MM.1S (cell line): ENCODE measurements at places on chromosomes 5 and 9.

DNA sequence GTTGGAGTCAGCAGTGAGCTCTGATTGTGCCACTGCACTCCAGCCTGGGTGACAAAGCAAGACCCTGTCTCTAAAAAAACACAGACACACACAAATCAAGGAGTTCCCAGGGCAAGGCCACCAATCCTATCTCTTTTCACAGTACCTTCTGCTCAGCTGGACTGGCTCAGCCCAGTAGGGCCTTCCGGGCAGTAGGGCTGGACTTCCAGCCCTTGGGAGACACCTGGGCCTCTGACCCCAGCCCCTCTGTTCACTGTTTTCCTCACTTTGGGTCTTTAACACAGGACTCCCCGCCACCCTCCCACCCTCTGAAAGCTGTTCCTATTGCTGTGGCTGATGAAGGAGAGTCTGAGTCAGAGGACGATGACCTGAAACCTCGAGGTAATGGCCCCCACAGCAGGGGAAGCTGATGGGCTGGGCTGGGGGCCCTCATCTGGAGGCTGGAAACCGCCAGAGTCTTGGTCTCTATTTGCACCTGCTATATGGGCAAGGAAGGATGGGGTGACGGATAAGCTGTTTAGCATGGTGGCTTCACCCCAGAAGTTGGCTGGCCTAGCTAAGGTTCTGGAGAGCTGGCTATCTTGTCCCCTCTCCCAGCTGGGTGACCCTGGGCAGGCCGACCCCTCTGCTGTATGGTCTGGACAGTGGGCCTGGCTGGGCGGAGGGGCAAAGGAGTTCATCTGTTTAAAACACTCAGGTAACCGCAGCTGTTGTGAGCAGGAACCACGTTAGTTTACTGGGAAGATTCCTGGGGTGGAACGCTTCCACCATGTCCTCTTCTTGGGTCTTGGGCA, 25.6 kb downstream of the USP20 start:
- DNase-seq: no peak
- H3K27ac ChIP-seq: no peak overlapping the region
- H3K27me3 ChIP-seq: no peaks in the 10 kb centered on the region
- H3K4me3 ChIP-seq: no peak overlapping the region
- H3K36me3 ChIP-seq: no peaks in the 10 kb centered on the region

DNA sequence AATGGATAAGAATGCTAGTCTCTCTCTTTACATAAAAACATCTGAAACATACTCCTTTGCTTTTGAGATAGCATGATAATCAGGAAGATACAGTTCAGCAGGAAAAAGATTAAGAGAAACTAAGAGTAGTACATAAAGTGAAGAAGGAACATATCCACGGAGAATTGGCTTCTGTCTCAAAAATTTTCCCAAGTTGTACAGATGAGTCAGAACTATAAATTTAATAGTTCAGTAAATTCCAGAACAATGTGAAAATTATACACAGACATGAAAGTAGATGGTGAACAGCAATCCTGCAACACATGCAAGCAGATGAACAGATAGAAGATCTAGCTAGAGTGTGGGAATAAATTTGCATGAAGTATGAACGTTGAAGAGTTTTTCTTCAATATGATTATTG, 691.4 kb upstream of the RIOK2 start:
- no peak overlapping the region for H3K27ac ChIP-seq
- no peak for DNase-seq
- H3K4me3 ChIP-seq: no peak overlapping the region
- no peaks in the 10 kb centered on the region for H3K4me1 ChIP-seq

DNA sequence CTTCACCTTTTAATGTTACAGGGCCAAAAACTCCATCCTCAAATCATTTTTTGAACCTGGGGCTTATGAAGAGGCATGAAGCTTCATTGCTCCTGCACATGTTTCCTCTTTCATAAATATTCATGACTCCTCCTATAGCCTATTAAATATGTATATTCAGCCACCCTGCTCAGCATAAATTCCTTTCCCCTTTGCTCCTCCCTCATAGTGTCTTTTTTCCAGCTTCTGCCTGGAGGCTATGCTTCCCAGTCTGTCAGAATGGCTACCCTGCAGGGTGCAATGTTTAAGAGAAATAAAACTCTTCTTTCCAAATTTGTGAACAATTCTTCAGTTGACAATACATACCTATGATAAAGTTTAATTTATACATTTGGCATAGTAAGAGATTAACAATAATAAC, 1082.9 kb upstream of the CDH18 start:
- DNase-seq: no peak
- no peak overlapping the region for H3K27ac ChIP-seq
- no peaks in the 10 kb centered on the region for H3K4me1 ChIP-seq
- H3K36me3 ChIP-seq: no peaks in the 10 kb centered on the region

GRCh38 chr5:53972314-53972713, 338.1 kb downstream of the ARL15 start:
- no peak for DNase-seq
- H3K4me1 ChIP-seq: no peaks in the 10 kb centered on the region
- H3K27me3 ChIP-seq: no peaks in the 10 kb centered on the region
- H3K4me3 ChIP-seq: no peak overlapping the region
- no peak overlapping the region for H3K27ac ChIP-seq

GRCh38 chr5:106020894-106021293, 1649.8 kb downstream of the EFNA5 start:
- no peak overlapping the region for H3K4me3 ChIP-seq
- no peaks in the 10 kb centered on the region for H3K27me3 ChIP-seq
- no peaks in the 10 kb centered on the region for H3K36me3 ChIP-seq
- no peaks in the 10 kb centered on the region for H3K4me1 ChIP-seq
- DNase-seq: no peak

DNA sequence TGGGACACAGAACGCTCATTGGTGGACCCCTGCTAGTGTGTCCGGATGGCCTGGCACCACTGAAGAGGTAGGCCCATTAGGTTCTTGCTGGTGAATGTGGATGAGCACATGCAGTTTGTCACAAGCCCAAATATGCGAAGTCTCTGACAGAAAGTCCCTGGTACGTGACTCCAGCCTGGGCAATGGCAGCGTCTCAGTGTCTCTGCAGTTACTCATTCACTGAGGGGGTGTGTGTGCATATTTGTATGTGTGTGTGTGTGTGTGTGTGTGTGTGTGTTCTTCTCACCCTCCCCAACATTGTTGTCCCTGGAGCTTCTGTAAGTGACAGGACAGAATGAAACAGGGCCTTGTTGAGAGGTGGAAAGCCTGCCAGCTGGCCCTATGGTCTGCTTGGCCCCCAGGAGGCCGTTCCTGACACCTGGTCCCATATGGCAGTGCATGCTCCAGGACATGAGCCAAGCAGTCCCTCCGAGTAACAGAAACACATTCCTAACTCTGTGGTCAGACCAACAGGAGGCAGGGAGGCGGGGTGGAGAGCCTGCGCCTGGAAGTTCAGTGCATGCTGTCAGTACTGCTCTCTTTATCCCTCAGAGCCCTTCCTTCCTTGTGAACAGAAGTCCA, 169.9 kb downstream of the SLC28A3 start:
- no peaks in the 10 kb centered on the region for H3K36me3 ChIP-seq
- DNase-seq: no peak
- no peaks in the 10 kb centered on the region for H3K27me3 ChIP-seq
- H3K4me3 ChIP-seq: no peak overlapping the region

DNA sequence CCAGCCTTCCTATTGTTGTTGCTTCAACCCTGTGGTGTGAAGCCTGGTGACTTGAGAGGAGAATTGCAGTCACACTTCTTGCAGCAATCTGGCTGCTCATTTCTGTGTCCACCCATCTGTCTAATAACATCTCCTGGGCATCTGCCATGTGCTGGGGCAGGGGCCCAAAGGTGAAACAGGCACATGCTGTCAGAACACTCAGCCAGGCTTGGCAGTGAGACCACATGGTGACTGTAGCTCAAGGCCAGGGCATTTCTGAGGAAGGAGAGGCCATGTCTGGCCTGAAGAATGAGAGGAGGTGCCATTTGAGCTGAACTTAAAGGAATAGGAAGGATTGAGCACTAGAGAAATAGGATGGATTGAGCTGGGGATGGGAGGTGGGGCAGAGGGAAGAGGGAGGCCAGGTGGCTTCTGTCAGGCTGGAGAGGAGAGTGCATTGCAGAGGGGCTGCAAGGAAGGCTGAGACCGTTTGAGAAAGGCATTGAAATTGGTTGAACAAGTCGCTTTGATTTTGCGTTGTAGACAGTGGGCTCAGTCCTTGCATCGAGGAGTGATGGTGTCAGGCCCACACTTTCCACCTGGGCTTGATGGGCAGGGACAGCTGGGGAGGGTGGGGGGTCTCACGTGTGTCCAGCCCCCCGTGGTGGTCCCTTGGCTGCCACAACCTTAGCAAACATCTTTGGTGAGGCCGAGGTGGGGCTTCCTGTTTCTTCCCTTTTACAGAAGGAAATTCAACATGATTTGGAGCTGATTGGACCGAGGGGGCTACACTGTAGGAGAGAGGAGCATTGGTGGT, 222.4 kb downstream of the CACNA1B start:
- H3K27ac ChIP-seq: no peak overlapping the region
- H3K27me3 ChIP-seq: peaks cover 68% of the 10 kb centered on the region
- no peak for DNase-seq
- H3K4me3 ChIP-seq: no peak overlapping the region

DNA sequence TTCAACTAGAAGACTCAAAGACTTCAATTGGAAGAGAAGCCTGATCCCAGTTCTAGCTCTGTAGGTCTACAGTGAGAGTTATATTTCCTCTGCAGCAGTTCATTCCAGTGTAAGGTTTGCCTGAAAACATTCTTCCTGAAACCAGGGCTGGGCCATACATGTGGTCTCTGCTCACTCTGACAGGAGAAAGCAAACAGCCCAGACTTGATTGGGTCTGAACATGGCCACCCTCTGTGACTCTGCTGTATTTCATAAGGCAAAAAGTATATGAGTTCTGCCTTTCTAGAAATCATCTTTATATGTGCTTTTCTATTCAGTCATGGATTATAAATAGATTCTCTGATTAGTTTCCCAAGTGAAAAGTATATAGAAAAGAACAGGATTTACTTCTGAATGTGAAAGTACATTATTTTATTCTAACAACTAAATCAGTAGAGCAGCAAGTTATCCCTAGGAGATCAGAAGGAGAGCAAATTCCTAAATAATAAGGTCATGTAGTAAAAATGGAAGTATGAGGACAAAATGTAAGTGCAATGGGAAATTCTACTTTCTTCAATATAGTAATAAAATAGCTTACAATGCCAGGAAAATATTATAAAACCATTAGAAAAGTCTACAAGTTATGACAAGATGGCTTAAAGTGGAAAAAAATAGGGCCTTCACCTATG, 144.3 kb downstream of the EFNA5 start:
- no peak overlapping the region for H3K27ac ChIP-seq
- H3K4me1 ChIP-seq: no peaks in the 10 kb centered on the region
- H3K36me3 ChIP-seq: no peaks in the 10 kb centered on the region
- H3K4me3 ChIP-seq: no peak overlapping the region
- DNase-seq: no peak

DNA sequence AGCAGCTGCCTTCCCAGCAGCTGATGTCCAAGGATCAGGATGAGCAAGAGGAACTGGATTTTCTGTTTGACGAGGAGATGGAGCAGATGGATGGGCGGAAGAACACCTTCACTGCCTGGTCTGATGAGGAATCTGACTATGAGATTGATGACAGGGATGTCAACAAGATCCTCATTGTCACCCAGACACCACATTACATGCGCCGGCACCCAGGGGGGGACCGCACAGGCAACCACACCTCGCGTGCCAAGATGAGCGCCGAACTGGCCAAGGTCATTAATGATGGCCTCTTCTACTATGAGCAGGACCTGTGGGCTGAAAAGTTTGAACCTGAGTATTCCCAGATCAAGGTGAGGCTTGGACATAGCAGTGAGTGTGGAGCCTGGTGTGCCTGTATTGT, 46.9 kb downstream of the LARP1 start:
- H3K27ac ChIP-seq: no peak overlapping the region
- H3K4me3 ChIP-seq: no peak overlapping the region
- H3K27me3 ChIP-seq: no peaks in the 10 kb centered on the region
- no peak for DNase-seq
- no peaks in the 10 kb centered on the region for H3K4me1 ChIP-seq

GRCh38 chr5:9198394-9198793, 347.5 kb downstream of the SEMA5A start:
- no peaks in the 10 kb centered on the region for H3K27me3 ChIP-seq
- no peak for DNase-seq
- H3K36me3 ChIP-seq: no peaks in the 10 kb centered on the region
- no peak overlapping the region for H3K27ac ChIP-seq
- H3K4me3 ChIP-seq: no peak overlapping the region

- no peak for DNase-seq
- no peak overlapping the region for H3K4me3 ChIP-seq
- no peaks in the 10 kb centered on the region for H3K4me1 ChIP-seq
- H3K27ac ChIP-seq: no peak overlapping the region
Measured at GRCh38 chr9:105458404-105458803, 10.6 kb downstream of the FSD1L start.

- no peak for DNase-seq
- no peaks in the 10 kb centered on the region for H3K36me3 ChIP-seq
- H3K27ac ChIP-seq: no peak overlapping the region
Measured at GRCh38 chr5:115873392-115873791, 31.7 kb downstream of the AP3S1 start.
